ENCODE measurements at places on chromosomes 16 and 17.

- no peak for DNase-seq
These were observed 488 bp downstream of the HOXB9 start for GRCh38 chr17:48625495-48626244.

- DNase-seq = no peak
These were observed 89.4 kb downstream of the ITFG1 start for GRCh38 chr16:47371271-47372014.

- no peak for DNase-seq
These were observed 57.3 kb downstream of the B9D1 start for GRCh38 chr17:19305256-19305655.

DNA sequence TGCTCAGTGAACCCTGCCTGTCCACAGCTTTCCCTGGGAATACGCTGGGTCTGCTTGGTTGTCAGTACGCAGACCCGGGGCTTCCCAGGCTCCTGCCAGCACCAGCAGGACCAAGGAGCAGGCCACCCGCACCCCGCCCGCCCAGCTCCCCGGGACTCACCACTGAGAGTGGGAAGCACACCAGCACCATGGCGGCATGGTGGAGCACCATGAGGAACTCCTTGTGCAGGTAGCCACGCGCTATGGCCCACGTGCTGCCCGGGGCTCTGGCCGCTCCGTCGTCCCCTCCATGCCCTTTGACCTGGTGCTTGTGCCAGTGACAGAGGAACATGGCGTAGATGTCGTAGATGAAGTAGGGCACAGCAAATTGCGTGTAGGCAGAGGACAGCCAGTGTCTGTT, 3.5 kb downstream of the C16orf92 start:
- DNase-seq = no peak

- no peak for DNase-seq
These were observed 42.4 kb upstream of the KIF2B start for GRCh38 chr17:53780320-53780719.

DNA sequence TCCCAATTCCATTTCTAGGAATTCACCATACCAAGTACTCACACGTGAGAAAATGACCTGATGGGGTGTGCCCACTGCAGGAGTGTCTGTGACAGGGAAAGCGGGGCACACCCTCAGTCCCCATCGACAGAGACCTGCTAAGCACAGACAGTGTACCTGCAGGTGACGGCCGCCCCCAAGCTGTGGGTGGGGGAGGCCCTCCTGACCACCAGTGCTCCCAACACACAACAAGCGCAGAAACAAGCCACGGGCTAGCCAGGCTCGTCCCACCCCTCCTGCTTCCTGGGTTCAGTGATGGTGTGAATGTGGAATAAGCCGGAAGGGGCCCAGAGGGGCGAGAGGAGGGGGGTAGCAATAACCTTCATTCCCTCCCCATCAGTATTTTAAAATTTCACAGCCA, 31.9 kb downstream of the ZCCHC14 start:
- no peak for DNase-seq

GRCh38 chr16:78538919-78539318, 439.5 kb downstream of the WWOX start:
- DNase-seq = peak; percentile 13

DNA sequence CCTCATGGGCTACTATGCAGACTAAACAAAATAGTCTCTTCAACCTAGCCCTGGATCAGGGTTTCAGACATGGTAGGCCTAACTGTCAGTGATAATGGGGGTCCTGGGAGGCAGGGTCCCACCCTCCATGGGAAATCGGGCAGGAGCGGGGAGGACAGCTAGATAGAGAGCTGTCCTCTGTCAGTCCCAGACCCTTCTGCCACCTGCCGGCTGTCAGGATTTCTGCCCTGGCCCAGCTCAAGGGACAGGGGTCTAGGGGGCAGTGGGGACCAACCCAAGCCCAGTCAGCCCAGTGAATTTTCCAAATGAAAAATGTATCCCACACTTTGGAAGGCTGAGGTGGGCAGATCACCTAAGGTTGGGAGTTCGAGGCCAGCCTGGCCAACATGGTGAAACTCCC, 5.3 kb downstream of the CA7 start:
- no peak for DNase-seq

DNA sequence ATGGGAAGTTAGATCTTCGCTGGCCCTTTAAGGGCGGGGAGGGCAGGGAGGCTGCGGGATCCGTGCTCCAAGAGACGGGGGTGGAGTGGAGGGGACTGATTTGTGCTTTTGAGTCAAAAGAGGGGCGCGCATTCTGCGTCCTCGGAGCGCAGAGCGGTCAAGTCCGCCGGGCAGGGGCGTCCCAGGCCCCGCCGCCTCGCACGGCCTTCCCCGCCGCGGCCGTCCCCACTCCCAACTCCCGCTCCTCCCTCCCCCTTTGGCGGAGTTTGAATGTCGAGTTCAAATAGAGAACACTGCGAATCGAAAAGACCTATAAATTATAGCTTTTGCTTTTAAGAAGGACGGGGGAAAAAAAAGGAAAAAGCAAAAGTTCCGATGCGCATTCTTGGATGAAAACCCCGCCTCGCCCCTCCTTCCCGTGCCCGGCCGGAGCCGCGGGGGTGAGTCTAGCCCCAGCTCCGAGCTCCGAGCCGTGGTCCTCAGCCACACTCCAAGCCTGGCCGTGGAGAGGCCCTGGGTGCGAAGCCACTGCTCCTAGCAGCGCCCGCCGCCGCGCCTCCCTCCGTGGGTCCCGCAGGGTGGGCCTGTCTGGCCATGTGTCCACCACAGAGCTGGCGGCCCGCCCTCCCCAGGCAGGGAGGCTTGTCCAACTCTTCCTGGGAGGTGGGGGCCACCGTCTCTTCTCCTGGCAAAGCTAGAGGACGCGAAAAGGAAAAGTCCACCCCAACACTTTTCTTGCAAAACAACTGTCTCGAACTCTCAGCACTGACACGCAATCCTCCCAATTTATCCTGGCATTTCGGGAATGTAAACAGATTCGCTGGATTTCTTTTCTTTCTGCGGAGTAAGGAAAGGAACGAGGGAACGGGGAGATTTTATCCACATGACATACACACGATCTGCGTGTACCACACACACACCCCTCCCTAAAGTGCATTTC, 3.6 kb downstream of the CBX8 start:
- DNase-seq = no peak
